ENCODE measurements at places on chromosomes 3 and 15. TPM values are rescaled to one million over a fixed set of nuclear protein-coding genes. Genes with fewer than 3 reads are reported as not detected.

DNA sequence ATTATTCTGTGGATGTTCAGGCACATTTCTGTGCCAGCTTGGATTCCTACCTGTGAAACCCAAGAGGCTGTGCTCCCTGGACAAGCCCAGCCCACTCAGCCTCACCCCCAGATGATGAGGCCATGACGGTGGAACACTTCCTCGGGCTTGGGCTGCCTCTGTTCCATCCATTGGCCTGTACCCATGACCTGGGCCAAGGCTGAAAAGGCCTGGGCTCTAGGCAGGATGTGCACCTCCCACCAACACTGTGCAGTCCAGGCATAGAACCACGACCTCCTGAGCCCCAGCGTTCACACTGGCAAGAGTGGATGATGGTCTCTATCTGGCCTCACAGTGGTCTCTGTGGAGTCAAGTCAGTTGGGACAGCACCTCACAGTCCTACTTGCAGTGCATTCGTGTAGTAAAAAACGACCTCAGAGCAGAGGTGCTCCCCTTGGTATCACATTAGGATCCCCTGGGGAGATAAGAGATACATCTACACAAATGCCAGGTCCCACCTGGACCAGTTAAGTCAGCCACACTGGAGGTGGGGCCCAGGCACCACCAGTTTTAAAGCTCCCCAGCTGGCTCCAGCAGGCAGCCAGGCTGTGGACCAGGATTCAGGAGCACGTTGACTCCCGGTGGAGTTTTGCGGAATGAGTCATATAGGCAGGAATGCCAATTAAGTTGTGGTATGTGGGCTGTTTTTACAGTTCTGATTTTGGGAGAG, 39.0 kb upstream of the IGF1R start:
- DNase-seq, result no peak

DNA sequence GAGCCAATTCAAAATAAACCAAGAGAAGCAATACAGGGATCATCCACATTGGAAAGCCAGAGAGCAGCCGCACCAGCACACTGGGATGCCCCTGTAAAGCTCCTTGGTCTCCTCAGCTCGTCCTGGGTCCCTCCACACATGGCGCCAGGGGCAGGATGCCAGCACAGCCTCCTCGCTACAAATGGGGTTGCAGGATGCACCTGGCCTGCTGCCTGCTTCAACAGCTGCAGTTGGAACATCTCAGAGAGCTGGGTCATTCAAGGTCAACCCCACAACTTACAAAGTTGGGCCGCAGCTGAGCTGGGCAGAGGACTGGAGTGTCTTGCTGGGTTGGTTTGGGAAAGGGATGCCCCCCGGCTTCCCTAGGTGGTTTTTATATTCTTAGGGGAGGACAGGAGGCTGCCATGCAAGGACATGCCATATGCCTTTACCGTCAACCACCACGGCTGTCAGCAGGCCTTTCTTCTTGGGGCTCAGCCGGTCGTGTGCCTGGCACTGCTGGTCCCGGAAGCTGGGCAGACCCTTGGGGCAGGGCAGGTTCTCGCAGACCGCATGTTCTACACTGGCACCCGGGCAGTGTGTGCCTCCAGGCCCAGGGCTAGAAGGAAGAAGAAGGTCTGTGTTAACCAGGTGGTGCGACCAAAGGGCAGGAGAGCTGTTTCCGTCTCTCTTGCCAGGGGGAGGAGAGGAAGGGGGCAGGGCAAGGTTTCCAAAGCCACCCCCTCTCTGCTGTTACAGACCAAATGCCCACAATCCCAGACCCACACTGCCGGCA, 225.2 kb downstream of the ADAMTS17 start:
- DNase-seq, result peak; percentile 46

Gene PLSCR2
- 0.50 TPM for polyA plus RNA-seq

- no peak for DNase-seq
Observed at GRCh38 chr15:38972831-38973230, 408.2 kb upstream of the RASGRP1 start.

Gene ABHD17C
- polyA plus RNA-seq, result 25.6 TPM

Gene RETNLB
- polyA plus RNA-seq, result not detected

DNA sequence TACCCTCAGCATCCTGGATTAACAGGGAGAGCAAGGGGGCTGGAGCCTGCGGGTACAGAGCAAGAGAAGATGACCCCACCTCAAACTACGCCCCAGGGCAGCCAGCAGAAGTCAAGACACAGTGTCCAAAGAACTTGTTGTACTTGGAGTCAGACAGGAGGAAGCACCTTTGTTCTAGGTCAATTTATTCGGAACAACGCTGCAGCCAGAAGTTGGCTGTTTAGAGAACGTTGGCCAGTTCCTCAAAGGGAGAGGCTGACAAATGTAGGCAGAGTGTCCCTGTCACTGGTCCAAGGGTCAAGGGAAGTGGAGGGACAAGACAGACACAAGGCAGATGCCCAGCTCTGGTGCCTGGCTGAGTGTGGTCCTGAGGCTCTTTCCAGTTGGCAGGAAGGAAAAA, 32.1 kb upstream of the PIAS1 start:
- DNase-seq, result no peak
